ENCODE measurements at places on chromosomes 16 and 17.

GRCh38 chr17:49247944-49248343, 17.4 kb upstream of the PHOSPHO1 start:
- no peak for DNase-seq

- no peak for DNase-seq
These were observed 167.4 kb upstream of the CACNG3 start for GRCh38 chr16:24088767-24089166.

- no peak for DNase-seq
These were observed 4.9 kb downstream of the FOXC2 start for GRCh38 chr16:86571530-86571915.

GRCh38 chr17:67865438-67865837, 40.1 kb downstream of the BPTF start:
- no peak for DNase-seq

DNA sequence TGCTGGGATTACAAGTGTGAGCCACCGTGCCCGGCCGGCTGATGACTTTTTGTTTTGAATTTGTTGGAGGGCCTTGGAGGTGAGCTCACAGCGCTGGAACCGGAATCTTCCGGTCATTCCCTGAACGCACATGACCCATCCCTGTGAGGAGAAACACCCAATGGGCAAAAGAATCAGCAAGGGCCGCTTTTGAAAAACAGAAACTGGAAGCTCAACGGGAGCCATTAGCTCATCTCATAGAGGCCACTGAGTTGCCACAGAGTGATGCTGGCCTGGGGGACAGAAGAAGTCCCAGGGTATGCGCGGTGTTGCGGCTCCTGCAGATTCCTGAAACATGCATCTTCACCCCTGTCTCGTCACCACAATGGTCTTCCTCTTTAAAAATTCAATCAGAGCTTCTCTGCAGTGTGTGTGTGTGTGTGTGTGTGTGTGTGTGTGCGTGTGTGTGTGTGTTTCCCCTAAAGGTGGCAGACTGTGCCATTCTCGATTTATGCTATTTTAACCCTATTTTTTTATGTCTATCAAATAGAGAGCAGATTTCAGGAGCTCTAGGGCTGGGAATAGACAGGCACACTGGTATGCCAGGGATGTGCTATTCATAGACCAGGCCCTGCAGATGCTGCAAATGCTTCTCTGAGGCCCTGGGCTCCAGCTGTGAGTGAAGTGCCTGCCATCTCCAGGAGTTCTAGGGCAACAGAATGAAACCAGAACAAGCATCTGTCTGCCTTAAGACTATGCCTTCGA, 68.3 kb downstream of the MARCHF10 start:
- DNase-seq: no peak

GRCh38 chr16:56203052-56203451, 11.8 kb downstream of the GNAO1 start:
- peak; percentile 22 for DNase-seq

GRCh38 chr17:28204751-28205150, 114.2 kb upstream of the TMEM97 start:
- no peak for DNase-seq

- DNase-seq: no peak
These were observed 54.6 kb upstream of the ENDOV start for GRCh38 chr17:80360396-80360795.

GRCh38 chr17:7903154-7904103, 12.7 kb downstream of the RNF227 start:
- DNase-seq: no peak

- DNase-seq: no peak
These were observed 87.5 kb upstream of the SDK2 start for GRCh38 chr17:73731733-73732132.

All from hippocampal formation (tissue), 2 donors.